ENCODE measurements at places on chromosomes 2 and 18.
A peak's percentile ranks its signal among the peaks of the same experiment; 100 is the strongest.

- no peak for DNase-seq
Measured at GRCh38 chr2:71173096-71173495, 42.7 kb downstream of the MPHOSPH10 start.

DNA sequence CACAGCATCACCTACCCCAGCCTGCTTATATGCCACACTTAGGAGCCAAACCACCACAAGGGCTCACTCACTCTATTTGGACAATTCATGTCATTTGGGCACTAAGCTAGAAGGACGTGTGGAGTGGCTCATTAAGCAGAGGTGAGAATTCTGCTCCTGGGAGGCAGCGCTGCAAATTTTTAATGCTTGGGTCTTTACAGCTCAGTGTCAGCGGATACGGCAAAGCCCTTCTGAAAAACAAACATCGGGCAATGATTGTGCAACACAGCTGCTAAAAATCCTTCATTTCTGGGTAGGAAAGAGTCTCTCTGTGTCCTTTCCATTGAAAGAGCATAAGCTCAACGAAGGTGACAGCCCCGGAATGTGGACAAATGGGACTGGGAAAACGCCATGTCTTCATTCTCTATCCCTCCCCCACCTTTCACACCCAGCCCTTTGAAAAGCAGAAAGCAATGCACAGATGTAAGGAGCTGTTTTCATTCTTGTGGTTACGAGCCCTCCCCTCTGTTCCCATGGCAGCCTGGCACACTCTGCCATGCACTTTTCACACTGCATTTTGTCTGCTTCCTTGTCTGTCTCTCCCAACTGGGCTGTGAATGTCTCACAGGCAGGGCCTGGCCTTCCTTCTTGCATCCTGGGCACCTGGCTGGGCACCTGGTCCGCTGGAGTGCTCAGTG, 16.0 kb downstream of the TMEM177 start:
- DNase-seq = no peak

- DNase-seq = no peak
Measured at GRCh38 chr2:237798236-237799059, at the start of gene RBM44. RBM44 (plus strand) TSS chr2:237798779; CDS start chr2:237813610, 14,831 bp downstream.

GRCh38 chr2:230796280-230796862, 68.4 kb upstream of the ITM2C start:
- peak; percentile 2 for DNase-seq

GRCh38 chr2:216246766-216247165, 125.5 kb downstream of the MARCHF4 start:
- no peak for DNase-seq

DNA sequence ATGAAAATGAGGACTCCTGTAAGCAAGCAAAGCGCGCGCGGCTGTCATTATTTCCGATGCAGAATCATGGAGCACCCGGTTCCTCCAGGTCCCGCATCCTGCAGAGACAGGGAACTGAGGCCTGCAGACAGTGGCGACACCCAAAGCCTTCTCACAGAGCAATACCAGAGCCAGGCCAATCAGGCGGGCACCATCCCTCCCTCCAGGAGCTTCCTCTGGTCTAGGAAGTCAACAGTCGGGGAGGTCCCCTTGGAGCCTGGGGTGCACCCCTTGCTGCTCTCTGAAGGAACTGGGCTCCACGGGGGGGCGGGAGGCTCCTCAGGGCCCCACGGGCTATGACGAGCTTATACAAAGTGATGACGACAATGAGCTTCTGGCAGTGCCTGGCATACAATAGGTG, 60.3 kb upstream of the HPCAL1 start:
- no peak for DNase-seq

GRCh38 chr2:204850581-204850980, 305.3 kb downstream of the PARD3B start:
- no peak for DNase-seq

DNA sequence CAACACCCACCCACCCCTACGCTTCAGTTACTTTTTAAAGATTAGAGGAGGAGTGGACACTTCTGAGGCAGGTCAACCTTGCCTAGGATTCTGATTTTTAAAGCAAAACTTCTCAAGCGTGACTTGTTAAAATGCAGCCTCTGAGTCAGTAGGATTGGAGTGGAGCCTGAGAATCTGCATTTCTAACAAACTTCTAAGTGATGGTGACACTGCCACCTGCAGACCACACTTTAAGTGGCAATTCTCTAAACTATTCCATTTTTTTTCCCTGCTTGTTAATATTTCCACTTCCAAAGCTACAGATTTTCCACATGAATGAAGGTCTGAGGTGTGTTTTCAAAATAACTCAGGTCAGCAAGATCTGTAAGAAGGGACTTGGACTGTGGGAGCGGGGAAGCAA, 171.1 kb upstream of the CCDC150 start:
- DNase-seq = no peak

DNA sequence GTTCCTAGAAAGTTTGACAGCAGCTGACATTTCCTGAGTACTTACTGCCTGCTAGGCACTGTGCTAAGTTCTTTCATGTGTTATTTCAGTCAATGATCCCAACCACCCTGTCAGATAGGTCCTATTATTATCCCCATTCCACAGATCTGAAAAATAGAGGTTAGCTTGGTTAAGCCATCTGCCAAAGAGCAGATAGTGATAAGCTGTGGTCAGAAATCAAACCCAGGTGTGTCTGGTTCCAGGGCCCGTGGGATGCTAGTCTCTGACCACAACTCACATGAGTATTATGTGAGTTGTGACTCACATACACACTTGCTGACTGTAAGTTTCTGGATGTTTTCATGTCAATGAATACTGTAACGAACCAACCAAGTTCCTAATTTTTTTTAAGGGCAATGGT, 132.0 kb upstream of the APCDD1 start:
- DNase-seq = no peak

DNA sequence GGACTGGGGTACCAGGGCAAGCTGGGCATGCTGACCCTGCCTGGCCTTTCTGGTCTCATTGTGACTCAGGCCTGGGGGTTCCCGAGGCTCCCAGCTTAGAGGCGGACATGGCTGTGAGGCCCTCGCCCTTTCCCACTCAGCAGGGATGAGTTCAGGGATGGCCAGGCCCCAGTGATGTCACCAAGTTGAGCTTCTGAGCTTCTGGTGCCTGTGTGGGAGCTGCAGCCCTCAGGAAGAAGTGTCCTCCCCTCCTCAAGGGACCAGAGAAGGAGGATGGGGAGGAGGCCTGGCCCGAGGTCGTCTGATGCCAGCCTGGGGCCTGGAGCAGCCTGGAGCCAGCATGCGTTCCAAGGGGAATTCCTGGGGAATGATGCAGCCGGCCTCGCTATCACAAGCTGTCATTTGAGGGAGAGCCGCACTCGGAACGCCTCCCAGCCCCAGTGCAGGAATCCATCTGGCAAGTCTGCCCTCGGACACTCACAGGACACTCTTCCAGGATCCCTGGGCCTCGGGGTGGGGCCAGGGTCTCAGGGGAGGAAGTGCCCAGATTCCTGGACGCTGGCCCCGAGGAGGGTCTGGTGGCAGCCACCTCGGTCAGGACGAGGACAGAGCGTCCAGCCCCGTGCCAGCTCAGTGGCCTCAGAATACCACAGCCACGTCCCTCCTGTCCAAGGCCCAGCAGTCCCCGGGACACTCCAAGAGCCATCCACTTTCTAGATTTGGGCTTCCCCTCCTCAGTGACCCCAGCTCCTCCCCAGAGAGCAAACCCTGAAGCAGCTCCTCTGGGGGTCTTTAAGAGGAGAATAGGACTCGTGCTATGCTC, 61.2 kb upstream of the GPC1 start:
- no peak for DNase-seq

DNA sequence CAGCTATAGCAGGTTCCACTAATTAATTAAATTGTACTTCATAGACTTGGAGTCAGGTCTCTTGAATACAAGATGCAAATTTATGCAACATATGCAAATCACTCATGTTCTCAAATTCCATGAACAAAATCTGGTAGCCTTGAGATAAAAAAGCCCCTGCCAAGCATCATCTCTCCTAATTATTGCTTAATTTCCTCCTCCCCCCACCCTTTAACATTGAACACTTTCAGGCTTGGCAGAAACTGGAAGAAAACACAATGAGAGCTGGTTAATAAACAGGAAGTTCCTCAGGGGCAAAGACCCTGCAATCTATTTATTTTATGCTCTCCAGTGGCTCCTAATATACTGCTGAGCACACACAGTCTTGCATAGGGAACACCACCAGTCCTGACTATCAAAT, 35.6 kb upstream of the ACVR1 start:
- DNase-seq = no peak

DNA sequence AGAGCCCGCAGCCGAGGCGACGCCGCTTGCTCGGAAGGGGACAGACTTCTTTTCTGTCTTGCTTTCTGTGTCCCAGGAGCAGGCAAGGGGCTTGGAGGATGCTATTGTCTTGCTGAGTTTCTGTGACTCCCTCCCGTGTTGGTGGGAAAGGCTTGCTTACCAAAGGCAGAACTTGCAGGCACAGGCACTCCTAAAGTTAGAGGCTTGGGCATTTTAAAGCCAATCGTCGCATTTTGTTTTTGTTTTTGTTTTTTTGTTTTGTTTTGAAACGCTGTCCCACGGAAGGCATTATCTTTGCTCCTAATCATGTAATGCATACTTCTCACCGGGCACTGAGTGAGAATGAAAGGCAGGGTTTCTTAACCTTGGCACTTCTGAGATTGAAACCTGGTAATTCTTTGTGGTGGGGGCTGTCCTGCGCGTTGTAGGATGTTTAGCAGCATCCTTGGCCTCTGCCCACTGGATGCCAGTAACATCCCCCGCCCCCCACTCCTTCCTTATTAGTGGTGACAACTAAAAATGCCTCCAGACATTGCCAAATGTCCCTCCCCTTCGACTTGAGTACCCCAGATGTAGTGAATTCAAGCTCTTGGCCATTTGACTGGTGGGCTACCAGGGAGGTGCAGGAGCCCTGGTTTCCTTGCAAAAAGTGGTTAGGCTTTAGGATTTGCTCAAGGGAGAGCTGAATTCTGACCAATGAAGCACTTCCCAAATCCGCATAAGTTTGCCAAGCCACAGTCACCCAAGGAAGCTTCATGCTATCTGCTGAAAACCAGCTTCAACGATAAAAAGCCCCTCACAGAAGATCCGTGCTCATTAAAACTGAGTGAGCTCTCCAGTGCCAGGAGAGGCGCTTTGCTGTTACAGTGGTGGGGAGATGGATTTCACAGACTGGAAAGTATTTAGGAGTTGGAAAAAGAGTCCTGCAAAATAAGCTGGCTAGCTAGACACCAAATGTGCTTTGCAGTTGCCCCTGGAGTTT, 1.2 kb downstream of the ANTXR1 start:
- peak; percentile 35 for DNase-seq

DNA sequence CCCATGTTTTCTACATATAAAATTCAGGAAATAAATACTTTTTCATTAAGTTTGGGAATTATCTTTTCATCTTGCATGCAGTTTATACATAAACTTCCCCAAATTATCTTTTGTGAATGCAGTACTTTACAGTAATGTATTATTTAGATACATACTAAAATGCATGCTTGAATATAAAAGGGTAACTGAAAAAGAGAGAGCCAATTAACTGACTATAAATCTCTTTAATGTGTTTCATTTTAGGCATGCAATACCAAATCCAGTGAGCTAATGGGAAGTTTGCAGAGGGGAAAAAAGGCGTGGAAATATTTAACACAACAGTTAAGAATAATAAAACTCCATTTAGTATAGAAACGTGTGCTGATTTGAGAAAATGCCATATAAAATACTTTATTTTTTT, 39.2 kb downstream of the COL4A4 start:
- DNase-seq = no peak

DNA sequence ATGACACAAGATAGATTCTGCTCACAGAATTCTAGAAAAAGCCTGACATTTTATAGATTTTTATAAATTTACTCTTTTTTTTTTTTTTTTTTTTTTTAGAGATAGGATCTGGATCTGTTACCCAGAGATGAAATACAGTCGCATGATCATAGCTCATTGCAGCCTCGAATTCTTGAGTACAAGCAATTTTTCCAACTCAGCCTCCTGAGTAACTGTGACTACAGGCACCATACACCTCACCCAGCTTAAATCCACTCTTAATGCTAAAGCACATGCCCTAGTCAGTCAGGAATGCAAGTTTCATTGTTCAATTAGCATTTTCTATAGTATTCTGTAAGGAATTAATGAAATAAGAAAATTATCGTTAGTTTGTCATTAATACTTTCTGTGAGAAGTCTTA, 32.1 kb upstream of the WDR75 start:
- peak; percentile 17 for DNase-seq

GRCh38 chr18:12839526-12840196, 44.4 kb downstream of the PTPN2 start:
- no peak for DNase-seq
